ENCODE measurements at places on chromosomes 11 and 22. TPM values are rescaled to one million over a fixed set of nuclear protein-coding genes. Genes with fewer than 3 reads are reported as not detected.

The CDC45 gene
- total RNA-seq, result 31.7 TPM

The KRTAP5-8 gene
- total RNA-seq, result not detected

The RIMBP3C gene
- total RNA-seq, result 1.3 TPM

The TYR gene
- not detected for total RNA-seq

The OR2AG1 gene
- total RNA-seq, result not detected

- DNase-seq, result no peak
- H3K36me3 ChIP-seq, result no peaks in the 10 kb centered on the region
- H3K27ac ChIP-seq, result no peak overlapping the region
- no peak overlapping the region for H3K4me3 ChIP-seq
Measured at GRCh38 chr22:19152942-19153883, 3.1 kb upstream of the GSC2 start.

GRCh38 chr11:726278-727220 is 20.5 kb downstream of the EPS8L2 start:
- DNase-seq, result no peak
- H3K27me3 ChIP-seq, result peaks cover 69% of the 10 kb centered on the region
- peak overlapping the region; percentile 36 for H3K27ac ChIP-seq
- H3K4me1 ChIP-seq, result peaks cover 25% of the 10 kb centered on the region
- no peaks in the 10 kb centered on the region for H3K36me3 ChIP-seq

DNA sequence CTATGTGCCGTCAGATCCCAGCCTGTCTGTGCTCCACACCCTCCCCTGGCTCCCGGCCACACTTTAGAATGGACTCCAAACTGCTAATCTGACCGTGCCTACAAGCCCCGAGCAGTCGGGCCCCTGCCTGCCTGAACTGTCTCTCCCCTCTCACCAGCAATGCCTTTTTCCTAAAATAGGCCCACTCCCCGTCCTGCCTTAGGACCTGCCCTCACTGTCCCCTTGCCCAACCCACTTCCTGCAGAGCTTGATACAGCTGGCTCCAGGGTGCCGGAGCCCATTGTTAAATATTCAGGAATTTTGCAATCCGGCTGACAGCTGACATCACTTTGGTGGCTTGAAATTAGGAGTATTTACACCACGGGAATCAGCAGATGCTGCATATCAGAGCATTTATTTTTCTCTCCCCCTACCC is 21.4 kb downstream of the MN1 start:
- peak overlapping the region; percentile 37 for H3K27ac ChIP-seq
- no peak overlapping the region for H3K4me3 ChIP-seq
- no peaks in the 10 kb centered on the region for H3K4me1 ChIP-seq
- no peak for DNase-seq
- H3K36me3 ChIP-seq, result no peaks in the 10 kb centered on the region

GRCh38 chr11:107472966-107473365 is 15.3 kb upstream of the CWF19L2 start:
- H3K27ac ChIP-seq, result no peak overlapping the region
- DNase-seq, result no peak
- no peaks in the 10 kb centered on the region for H3K4me1 ChIP-seq
- no peaks in the 10 kb centered on the region for H3K36me3 ChIP-seq

DNA sequence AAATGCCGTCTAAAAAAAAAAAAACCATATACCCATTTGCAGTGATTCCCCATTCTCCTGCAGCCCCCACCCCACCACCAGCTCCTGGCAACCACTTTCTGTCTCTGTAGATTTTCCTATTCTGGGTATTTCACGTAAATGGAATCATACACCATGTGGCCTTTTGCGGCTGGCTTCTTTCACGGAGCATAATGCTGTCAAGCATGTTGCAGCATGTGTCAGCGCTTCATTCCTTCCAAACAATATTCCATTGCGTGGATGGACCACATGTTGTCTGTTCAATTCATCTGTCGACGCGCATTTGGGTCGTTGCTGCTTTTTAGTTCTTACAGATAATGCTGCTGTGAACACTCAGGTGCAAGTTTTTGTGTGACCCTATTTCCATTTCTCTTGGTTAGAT is 14.8 kb upstream of the EMID1 start:
- peaks cover 8% of the 10 kb centered on the region for H3K4me1 ChIP-seq
- H3K36me3 ChIP-seq, result no peaks in the 10 kb centered on the region
- no peak overlapping the region for H3K27ac ChIP-seq
- H3K27me3 ChIP-seq, result no peaks in the 10 kb centered on the region
- no peak overlapping the region for H3K4me3 ChIP-seq

GRCh38 chr22:24521791-24522245 is 26.7 kb downstream of the UPB1 start:
- no peak overlapping the region for H3K4me3 ChIP-seq
- H3K27ac ChIP-seq, result no peak overlapping the region
- peaks cover 25% of the 10 kb centered on the region for H3K4me1 ChIP-seq
- no peaks in the 10 kb centered on the region for H3K36me3 ChIP-seq
- no peaks in the 10 kb centered on the region for H3K27me3 ChIP-seq
- DNase-seq, result peak; percentile 51

DNA sequence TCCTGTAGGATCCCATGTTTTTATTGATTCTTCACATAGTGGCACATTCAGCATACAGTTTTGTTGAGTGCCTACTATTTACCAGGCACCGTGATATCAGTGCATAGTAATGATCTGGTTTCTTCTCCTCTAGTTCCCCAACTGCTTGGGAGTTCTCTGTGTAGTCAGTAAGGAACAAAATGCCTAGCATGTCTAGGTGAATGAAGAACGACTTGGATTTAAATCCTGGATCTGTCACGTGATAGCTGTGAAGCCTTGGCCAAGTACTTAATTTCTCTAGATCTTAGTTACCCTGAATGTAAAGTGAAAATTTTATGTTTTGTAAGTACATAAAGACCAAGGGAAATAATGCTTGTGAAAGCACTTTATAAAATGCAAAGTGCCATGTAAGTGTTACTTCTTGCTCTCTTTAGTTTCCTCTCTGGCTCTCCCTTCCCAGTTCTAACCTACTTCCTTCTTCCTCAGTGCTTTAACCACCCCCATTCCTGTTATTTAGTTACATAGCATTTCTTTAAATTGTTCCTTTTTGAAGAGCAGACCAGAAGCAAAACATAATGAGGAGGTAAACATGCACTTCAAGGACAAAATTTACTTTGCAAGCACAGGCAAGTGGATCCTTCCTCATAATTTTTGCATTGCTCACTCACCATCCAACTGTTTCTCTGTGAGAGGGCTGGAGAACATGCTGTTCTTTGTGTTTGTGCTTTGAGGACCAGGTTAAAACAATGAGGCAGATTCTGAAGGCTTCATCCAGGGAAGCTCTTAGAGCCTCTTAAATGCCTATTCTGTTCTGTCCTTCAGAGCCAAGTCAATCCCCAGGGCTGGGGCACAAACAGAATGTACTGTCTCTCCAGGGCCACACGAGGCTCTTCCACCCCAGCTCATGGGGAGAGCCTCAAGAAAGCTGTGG is 353.9 kb upstream of the TENM4 start:
- H3K4me3 ChIP-seq, result no peak overlapping the region
- no peak for DNase-seq
- no peaks in the 10 kb centered on the region for H3K27me3 ChIP-seq
- no peaks in the 10 kb centered on the region for H3K4me1 ChIP-seq

DNA sequence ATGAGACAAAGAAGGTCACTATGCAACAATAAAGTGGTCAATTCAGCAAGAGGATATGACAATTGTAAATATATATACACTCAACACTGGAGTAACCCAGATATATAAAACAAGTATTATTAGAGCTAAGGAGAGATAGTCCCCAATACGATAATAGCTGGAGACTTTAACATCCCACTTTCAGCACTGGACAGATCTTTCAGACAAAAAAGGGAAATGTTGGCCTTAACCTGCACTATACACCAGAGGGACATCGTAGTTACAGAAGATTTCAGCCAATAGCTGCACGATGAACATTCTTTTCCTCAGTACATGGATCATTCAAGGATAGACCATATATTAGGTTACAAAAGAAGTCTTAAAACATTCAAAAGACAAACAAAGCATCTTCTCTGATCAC is 29.9 kb downstream of the PIWIL3 start:
- DNase-seq, result no peak
- H3K27ac ChIP-seq, result no peak overlapping the region
- H3K36me3 ChIP-seq, result no peaks in the 10 kb centered on the region
- no peaks in the 10 kb centered on the region for H3K27me3 ChIP-seq
- no peaks in the 10 kb centered on the region for H3K4me1 ChIP-seq

DNA sequence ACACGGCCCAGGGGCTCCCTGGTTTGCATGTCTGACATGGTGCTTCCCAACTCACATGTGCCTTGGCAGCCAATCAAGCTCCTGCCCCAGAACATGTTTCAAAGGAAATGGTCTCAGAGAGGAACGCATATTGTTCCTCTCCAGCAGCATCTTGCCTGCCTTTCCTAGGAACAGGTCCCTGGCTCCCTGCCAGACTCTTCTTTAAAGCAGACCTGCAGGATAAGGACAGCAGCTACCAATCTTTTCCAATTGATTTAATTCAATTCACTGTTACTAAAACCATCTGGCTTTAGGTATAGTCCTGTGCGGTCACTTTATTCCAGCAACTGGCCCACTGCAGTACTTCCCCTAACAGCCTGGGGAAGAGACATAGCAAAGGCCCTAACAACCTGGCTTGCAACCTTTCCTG is 79.9 kb downstream of the AMBRA1 start:
- H3K27ac ChIP-seq, result no peak overlapping the region
- DNase-seq, result peak; percentile 25
- H3K36me3 ChIP-seq, result no peaks in the 10 kb centered on the region
- H3K4me1 ChIP-seq, result no peaks in the 10 kb centered on the region

DNA sequence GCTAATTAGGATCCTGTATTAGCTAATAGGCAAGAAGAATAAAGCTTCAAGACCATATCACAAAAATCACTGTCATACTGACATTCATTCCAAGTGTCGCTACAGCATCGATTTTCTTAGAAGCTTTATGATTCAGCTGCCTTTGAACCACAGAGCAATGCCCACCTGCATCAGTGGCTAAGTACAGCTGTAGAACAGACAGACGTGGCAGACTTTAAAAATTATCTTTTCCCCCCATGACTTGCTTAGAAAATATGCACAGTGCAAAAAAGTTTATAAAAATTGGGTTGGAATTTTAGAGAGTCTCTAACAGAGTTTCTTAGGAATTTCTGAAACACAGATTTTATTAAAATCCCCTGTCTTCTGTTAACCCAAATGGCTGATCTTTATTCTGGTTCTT is 120.8 kb downstream of the CADM1 start:
- no peaks in the 10 kb centered on the region for H3K36me3 ChIP-seq
- no peaks in the 10 kb centered on the region for H3K4me1 ChIP-seq
- DNase-seq, result no peak
- no peaks in the 10 kb centered on the region for H3K27me3 ChIP-seq
- no peak overlapping the region for H3K4me3 ChIP-seq
- no peak overlapping the region for H3K27ac ChIP-seq

- no peak overlapping the region for H3K27ac ChIP-seq
- DNase-seq, result no peak
- no peaks in the 10 kb centered on the region for H3K27me3 ChIP-seq
- no peaks in the 10 kb centered on the region for H3K36me3 ChIP-seq
- H3K4me1 ChIP-seq, result no peaks in the 10 kb centered on the region
Measured at GRCh38 chr11:15918212-15918611, 438.1 kb downstream of the SOX6 start.

DNA sequence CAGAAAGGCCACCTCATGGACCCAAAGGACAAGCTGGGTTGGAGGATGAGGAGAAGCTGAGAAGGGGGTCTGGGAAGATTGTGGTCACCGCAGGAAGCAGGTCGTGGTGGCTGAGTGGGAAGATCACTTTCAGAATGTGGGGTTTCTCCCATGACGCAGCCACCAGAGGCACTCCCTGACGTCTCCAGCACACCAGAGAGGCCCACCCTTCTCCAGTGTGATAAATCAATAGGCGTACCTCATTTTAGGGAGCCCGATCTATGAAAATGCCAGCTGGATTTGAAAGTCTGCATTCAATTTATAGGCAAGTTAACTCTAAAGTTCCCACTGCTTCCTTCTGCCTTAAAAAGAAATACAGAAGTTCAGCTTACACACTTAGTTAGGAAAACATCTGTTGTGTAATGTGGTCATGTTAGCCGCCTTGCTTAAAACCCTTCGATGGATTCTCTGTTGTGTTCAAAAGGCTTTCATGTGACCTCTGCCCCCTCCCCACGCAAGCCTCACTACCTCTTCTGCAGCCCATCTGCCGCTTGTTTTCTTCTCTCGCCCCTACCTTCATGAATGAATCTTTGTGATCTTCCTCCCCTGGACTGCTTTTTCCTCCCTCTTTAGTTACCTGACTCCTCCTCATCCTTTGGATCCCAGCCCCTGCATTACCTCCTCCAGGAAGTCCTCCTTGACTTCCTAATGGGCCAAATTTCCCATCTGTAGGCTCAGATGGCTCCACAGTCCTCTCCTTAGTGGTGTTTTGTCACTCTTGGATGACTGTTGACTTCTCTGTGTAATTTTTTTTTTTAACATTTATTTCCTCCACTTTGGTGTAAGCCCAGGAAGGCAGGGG is 10.7 kb downstream of the TSPAN18 start:
- no peak overlapping the region for H3K27ac ChIP-seq
- H3K4me3 ChIP-seq, result no peak overlapping the region
- no peaks in the 10 kb centered on the region for H3K4me1 ChIP-seq
- peaks cover 8% of the 10 kb centered on the region for H3K27me3 ChIP-seq
- DNase-seq, result no peak

- peaks cover 100% of the 10 kb centered on the region for H3K27me3 ChIP-seq
- no peak for DNase-seq
- no peak overlapping the region for H3K4me3 ChIP-seq
- H3K27ac ChIP-seq, result no peak overlapping the region
- no peaks in the 10 kb centered on the region for H3K36me3 ChIP-seq
Measured at GRCh38 chr11:46387919-46388618, 3.5 kb downstream of the CHRM4 start.

GRCh38 chr11:88301488-88302140 is 35.9 kb downstream of the CTSC start:
- H3K27me3 ChIP-seq, result no peaks in the 10 kb centered on the region
- peaks cover 5% of the 10 kb centered on the region for H3K4me1 ChIP-seq
- H3K36me3 ChIP-seq, result peaks cover 3% of the 10 kb centered on the region

- H3K4me3 ChIP-seq, result no peak overlapping the region
- no peaks in the 10 kb centered on the region for H3K36me3 ChIP-seq
- no peaks in the 10 kb centered on the region for H3K27me3 ChIP-seq
- H3K4me1 ChIP-seq, result no peaks in the 10 kb centered on the region
- no peak overlapping the region for H3K27ac ChIP-seq
Measured at GRCh38 chr11:32706985-32707741, 87.3 kb downstream of the CCDC73 start.

DNA sequence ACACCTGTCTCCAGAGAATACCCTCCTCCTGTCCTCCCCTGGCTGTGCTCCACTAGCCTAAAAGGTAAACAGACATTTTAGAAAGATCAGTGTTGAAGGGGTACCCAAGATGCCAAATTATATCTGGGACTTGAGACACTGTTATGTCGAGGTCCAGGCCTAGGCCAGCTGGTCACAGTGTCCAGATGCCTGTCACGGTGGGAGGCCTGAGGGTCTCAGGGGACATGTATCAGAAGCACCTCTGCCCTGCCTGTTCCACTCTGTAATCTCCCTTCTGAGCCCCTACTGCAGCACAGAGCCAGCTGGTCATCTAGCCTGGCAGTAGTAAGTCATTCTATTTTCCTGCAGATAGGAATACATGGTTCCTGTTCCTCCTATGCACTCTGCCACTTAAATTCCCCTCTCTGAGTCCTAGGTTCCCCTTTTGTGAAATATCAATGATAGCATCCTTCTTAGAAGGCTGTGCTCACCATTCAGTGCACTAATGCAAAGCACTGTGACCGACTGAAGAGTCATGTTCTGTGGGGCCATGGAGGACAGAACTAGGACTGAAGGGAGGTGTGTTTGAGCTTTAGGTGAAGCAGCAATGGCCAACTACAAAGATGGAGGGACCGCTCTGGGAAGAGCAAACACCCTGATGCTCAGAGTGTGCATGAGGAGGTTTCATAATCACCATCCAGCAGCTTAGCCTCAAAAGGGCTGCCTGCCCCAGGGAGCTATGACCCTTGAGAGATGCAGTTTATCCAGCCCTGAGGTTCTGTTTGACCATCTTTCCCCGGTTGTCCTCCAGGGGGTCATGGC is 44.8 kb upstream of the TUB start:
- H3K36me3 ChIP-seq, result no peaks in the 10 kb centered on the region
- no peak overlapping the region for H3K4me3 ChIP-seq
- H3K27me3 ChIP-seq, result peaks cover 17% of the 10 kb centered on the region
- H3K27ac ChIP-seq, result peak overlapping the region; percentile 53
- no peaks in the 10 kb centered on the region for H3K4me1 ChIP-seq

Measured in thymus (tissue), 14 donors.